ENCODE measurements at places on chromosomes 3 and 15.

DNA sequence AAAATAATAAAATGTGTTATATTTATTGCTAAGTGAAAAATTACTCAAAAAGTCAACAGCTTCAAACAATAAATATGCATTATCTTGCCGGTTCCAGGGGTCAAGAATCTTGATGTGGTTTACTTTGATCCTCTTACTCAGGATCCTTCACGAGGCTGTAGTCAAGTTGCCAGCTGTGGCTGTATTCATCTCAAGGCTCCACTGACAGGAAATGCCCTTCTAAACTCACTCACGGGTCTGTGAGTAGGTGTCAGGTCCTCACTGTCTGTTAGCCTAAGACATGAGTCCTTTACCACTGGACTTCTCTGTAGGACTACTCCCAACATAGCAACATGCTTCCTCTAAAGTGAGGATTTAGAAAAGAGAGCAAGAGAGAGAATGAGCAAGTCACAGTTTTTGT, 983.0 kb downstream of the SI start:
- DNase-seq, result no peak

- no peak for DNase-seq
Measured at GRCh38 chr15:64284042-64284441, 71.9 kb downstream of the CSNK1G1 start.

DNA sequence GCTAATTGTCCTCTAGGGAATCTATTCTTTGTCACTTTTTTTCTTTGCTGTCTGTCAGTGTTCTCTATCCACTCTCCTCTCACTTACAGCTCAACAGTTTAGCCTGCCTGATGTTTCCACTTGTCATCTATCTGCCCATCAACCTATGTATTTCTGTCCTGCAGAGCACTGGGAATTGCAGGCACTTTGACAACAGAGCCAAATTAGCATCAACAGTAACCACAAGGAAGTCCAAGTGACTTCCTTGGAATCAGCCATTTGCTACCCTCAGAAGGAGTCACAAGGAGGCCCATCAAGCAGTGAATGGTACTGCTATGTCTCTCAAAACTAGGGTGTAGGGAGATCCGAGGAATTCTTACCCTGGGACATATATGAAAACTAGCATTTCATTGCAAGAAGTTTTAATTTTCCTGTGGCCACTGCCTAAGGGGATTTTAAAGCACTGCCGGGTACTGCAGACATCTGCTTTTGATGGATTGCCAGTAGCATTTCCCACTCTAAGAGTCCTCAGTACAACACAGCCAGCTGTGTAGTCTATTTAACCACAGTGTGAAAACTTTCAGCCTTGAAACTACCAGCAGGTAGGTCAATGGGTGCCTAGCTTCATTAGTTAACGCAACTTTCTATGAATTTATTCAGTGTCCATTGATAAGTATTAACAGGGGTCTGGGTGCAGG, 898.8 kb downstream of the NTRK3 start:
- no peak for DNase-seq

- DNase-seq, result no peak
Measured at GRCh38 chr3:168914662-168915061, 748.9 kb downstream of the MECOM start.

GRCh38 chr3:72288955-72289691, 504.2 kb upstream of the PROK2 start:
- no peak for DNase-seq

DNA sequence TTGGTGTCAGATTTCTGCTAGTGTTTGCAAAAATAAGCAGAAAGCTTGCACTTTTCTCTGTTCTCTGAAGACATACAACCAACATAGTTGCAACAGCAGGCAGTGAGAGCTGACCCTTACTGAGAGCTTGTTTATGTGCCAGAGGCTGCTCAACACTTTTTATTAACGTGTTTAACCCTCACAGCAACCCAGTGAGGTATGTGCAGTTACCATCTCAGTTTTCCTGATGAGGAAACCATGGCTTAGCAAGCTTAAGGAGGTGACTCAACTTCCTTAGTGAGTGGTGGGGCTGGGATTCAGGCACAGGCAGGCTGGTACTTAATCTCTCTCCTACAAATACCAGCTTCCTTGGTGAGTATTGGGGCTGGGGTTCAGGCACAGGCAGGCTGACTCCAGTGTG, 158.1 kb upstream of the CTDSPL start:
- DNase-seq, result no peak

DNA sequence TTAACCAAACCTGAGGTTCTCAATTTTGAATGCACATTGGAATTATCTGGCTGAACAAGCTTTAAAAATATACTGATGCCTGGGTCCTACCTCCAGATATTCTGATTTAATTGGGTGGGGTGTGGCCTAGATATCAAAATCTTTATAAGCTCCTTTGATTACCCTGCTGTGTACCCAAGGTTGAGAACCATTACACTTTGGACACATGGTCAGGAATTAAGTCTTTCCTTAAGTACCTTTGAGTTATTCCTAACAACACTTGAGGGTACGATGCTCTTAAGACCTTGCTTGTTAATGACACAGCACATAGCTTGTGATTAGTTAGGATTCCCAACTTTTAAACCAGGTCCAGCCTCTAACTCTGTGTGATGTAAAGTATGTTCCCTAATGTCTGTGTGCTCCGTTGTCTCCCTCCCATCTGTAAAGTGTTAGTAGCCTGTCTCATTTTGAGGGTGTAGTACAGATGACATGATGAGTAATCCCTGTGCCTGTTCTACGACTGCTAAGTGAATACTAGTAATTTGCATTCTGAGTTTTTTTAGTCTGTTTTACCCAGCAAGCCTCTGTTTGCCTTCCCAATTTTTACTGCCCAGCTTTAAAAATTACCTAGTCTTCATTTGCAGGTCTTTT, 154.9 kb downstream of the KLHL25 start:
- DNase-seq, result no peak

- no peak for DNase-seq
Measured at GRCh38 chr3:13660042-13660874, 111.3 kb downstream of the FBLN2 start.

DNA sequence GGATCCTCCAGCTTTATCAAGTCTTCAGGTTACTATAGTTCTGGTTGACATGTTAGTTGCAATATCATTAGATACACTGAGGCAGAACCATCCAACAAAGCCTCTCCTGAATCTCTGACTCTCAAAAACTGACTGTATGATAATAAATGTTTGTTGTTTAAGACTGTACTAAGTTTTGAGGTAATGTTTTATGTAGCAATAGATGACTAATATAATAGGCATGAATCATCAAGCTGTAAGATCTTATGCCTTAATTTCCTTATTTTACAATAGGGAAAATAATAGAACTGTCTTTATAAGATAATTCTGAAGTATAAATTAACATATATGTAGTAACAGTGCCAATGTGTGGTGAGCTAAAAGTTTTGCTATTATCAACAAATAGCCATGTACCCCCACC, 88.9 kb upstream of the TBC1D5 start:
- no peak for DNase-seq

GRCh38 chr3:40923143-40923542, 276.2 kb upstream of the CTNNB1 start:
- DNase-seq, result no peak

DNA sequence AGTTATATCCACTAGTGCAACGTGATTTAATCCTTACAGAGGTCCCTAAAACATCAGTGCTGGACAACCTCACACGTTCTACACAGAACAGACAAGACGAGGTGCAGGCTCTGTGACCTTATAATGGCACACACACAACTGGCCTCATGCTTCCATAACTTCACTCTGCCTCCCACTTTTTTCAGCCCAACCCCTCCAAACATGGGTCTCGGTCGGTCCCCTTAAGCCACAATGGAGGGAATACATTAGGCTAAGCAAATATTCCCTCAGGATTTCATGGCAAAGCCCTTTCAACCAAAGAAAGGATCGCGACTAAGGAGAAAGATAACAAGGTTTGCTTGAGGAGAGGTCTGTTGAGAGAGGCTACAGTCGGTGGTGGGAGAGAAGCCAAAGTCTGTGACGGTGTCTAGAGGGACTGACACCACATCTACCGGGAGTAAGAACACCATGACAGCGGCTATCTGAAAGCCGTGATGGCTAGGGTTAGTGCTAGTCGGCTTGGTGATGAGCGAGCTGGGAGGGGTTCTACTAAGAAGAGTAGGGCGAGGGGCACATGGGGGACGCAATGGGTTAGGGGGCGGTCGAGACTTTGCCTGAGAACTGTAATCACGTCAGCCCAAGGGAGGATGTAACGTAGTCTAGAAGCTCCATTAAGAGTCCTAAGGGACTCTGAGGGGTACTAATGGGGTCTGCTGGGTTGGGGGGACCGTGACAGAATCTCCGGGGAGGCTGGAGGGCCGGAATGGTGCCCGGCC, 1.0 kb downstream of the MYO9A start:
- DNase-seq, result no peak

DNA sequence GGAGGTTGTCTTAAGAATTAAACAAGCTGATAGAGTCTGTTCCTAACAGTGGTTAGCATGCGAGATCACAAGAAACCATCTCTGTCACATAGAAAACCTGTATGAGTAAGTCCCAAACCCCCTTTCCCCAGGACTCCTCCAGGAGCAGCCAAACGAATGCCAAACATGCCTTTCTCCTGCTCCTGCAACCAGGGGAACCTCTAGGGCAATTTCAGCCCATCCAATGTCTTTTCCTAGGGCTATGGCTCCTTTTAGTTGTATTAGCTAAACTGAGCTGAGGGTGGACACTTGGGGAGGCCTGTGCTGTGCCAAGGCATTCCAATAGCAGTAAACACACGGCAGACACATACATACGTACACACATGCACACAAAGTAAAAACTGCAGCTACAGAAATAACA, 36.5 kb upstream of the TIMP4 start:
- no peak for DNase-seq

DNA sequence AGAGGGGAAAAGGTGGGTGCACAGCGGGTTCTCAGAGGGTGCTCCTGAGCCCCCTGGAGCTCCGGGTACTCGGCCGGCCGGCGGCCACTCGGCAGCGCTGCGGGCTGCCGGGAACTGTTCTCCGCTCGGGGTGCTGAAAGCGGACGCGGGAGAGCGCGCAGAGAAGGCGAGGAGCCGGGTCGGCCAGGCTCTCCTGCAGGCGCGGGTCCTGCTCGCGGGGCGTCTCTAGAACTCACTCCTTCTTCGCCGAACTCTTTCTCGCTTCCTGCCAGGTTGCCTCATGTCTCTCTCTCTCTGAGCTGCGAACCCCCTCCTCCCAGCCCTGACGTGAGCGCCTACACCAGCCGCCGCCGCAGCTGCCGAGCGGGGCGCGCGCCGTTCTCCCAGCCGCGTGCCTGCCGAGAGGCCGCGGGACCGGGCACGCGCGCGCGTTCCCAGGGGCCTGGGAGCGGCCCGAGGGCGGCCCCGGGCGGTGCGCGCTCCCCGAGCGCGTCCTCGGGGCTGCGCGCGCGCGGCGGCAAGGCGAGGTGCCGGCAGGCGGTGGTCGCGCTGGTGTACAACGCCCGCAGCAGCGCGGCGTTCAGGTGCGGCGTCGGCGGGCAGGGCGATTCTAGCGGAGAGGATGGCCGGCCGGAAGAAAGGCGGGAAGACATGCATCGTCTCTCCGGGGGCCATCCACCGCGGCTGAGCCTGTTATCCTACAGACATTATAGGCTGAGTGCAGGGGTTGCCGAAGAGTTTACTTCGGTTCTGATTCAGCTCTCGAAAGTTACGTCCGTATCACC, at the start of gene PEX5L:
Gene PEX5L, minus strand, starts transcription at position 267 of the 785 bp plus-strand sequence. CDS start 338 bp downstream, outside the sequence.
- peak; percentile 7 for DNase-seq

- DNase-seq, result no peak
Measured at GRCh38 chr3:110767156-110767555, 304.5 kb upstream of the NECTIN3 start.

DNA sequence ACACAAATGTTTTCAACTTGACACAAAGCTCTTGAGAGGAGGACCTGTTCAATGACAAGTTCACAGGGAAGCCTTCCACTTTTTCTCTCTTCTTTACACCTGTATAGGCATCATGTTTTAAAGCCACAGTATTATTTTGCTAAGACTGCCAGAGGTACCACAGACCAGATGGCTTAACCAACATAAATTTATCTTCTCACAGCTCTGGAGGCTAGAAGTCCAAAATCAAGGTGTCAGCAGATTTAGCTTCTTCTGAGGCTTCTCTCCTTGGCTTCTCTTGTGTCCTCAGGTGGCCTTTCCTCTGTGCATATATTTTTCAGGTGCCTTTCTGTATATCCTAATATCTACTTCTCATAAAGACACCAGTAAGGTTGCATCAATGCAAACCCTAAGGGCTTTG, 435.2 kb upstream of the GBE1 start:
- no peak for DNase-seq

- peak; percentile 46 for DNase-seq
Measured at GRCh38 chr15:48423896-48424475, 92.8 kb downstream of the DUT start.

- no peak for DNase-seq
Measured at GRCh38 chr3:183427196-183427875, 1.1 kb downstream of the MCF2L2 start.

DNA sequence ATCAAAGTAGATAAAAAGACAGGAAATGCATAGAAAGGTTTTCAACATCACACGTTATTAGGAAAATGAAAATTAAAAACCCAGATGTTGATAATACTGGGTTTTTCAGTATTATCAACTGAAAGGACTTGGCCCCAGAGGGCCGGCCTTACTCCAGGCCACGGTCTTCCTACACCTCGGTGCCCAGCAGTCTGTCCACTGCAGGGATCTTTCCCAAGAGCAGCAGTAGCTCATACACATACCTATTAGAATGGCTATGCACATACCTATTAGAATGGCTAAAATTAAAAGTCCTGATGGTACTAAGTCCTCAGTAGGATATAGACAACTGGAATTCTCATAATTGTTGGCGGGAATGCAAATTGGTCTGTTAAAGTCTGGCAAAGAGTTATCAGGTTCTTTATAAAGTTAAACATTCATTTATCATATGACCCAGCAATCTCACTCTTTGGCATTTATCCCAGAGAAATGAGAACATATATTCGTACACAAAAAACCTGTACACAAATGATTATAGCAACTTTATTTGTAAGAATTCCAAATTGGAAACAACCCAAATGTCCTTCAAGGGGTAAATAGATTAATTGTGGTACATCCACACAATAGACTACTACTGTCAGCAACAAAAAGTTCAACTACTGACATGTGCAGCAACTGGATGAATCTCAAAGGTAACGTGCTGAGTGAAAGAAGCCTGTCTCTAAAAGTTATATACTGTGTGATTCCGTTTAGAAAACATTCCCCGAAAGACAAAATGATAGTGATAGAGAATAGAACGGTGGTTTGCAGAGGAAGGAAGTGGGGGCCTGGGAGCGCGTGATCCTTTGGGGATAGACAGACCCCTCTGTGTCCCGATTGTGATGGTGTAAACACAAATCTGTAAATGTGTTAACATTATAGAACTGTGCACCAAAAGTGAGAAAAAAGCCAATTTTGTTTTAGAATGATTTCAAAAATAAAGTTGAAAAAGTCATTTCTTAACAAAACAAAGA, 62.3 kb downstream of the MCTP2 start:
- DNase-seq, result no peak

GRCh38 chr3:71241246-71241901, 342.2 kb downstream of the FOXP1 start:
- DNase-seq, result no peak

GRCh38 chr3:48915296-48915695, 3.3 kb upstream of the ARIH2 start:
- DNase-seq, result no peak

DNA sequence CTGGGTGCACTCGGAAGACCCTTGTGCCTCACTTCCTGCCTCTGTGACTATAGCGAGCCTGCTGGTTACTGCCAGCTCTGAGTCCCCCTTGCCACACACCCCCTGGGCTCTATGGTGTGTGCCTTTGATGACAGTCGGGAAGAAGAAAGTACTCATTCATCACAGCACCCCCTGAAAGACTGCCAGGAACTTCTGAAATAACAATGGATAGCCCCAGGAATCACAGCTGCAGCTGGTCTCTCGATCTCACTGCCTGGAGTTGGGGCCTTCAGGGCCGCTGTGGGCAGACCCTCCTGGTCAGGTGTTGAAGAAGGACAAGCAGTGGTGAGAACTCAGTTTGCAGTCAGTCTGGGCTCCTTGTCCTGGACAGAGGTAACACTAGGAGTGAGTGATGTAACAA, 9.8 kb upstream of the RPP14 start:
- DNase-seq, result no peak
